ENCODE measurements at places on chromosomes 2 and 18.

- DNase-seq: no peak
Observed at GRCh38 chr2:54329482-54330161, 73.6 kb upstream of the TSPYL6 start.

DNA sequence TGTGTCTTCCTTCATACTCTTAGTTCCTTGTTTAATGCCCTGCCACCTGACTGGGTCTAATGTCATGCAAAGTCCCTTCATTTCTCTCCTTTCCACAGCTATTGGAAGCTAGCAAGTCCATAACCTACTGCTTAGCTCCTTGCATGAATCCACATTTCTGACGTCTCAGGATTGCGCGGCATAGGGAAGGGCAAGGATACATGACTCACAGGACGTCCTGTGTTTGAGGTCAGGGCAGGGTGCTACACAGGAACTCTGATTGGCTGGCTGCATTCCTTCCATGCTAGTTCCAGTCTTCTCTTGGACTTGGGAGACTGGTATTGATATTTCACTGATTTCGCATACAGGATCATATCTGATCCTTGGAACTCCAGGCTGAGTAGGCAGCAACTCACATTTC lies 137.9 kb downstream of the CDH2 start:
- no peak for DNase-seq

DNA sequence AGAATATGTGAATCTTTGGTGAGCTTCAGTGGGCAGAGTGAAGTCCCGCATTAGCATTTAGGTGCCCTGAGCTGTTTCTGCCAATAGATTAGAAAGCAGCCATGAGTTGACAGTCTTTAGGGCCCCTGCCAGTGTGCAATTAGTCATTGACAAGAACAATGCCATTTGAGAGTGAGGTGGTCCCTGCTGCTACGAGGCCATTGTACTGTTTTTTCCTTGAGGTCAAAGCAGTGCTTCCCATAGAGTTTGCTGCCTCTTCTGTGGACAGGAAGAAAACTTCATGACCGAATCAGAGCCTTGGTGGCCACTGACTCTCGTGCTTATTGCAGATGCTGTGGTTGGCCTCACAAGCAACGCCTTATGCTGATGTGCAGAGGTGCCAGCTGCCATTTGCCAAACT lies 102.7 kb downstream of the SH3BP4 start:
- DNase-seq: no peak

- DNase-seq: peak; percentile 85
Observed at GRCh38 chr2:28566521-28567041, 70.7 kb downstream of the PLB1 start.

DNA sequence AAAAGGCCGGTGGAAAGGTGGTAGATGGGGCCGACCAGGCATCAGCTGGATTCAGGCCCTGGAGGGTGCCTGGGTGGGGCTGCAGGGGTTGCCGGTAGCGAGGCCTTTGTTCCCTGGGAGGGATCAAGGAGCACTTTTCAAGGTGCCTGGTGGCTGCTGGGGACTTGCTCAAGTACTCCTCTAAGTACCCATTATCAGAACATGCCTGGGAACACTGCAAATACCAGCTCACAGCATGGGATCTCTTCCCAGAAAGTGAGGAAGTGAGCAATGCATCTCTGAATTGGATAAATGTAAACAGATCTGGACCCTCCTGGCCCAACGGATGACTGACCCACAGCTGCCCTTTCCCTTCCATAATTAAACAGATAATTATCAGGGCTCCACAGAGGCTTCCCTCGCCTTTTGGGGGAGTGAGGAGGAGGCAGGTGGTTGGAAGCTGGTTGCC lies 210.5 kb downstream of the SH3RF3 start:
- DNase-seq: no peak

GRCh38 chr2:79200762-79201161 lies 41.2 kb upstream of the REG3A start:
- DNase-seq: no peak

DNA sequence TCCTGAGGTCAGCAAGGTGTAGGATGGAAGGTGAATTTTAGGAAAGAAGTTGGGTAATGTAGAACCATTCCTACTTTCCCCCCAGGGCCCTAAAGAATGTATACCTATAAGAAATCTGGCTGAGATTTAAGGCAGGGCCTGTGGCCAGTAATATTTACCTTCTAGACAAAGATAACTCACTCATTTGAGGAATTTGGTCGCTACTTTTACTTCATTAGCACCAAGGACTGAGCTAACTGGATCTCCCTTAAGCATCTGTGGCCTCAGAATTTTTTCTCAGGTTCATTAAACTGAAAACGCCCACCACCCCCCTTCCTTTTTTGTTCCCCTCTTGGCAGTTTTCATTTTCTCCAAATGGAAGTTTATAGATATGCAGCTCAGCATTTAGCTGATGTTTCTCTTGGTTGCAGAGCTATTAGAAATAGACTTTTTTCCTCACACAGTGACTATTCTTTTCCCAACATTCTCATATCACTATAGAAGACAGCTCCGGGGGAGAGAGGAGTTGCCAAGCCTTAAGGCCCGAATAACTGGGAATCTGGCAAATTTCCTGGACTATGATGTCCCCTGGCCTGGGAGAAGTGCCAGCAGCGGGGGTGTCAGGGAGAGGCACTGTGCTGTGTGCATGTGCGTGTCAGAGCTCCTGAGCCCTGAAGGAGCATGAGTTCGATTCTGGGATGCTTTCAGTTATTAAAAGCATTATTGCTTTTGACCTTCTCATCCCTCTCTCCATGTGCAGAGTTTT lies 310.9 kb downstream of the PRKCE start:
- no peak for DNase-seq
